ENCODE measurements at places on chromosomes 13 and 19.

DNA sequence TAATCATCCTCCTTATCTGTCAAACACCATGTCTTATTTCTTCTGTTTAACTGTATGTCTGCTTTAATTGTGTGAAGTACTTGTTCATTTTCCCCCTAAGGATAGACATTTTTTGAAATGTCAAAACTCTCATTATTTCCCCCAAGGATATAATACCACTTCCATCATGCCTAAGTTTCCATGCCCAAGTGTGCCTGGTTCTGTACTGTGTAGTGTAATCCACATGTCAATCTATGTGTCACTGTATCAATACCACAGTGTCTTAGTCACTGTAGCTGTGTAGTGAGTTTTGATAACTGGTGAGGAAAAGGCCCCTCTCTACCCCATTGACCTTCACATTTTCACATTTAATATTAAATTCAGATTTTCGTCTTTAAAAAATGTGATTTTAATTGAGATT is 1265.5 kb downstream of the PCDH9 start:
- no peak for DNase-seq
- H3K4me1 ChIP-seq = no peaks in the 10 kb centered on the region
- no peaks in the 10 kb centered on the region for H3K27me3 ChIP-seq
- H3K27ac ChIP-seq = no peak overlapping the region
- no peak overlapping the region for H3K4me3 ChIP-seq

DNA sequence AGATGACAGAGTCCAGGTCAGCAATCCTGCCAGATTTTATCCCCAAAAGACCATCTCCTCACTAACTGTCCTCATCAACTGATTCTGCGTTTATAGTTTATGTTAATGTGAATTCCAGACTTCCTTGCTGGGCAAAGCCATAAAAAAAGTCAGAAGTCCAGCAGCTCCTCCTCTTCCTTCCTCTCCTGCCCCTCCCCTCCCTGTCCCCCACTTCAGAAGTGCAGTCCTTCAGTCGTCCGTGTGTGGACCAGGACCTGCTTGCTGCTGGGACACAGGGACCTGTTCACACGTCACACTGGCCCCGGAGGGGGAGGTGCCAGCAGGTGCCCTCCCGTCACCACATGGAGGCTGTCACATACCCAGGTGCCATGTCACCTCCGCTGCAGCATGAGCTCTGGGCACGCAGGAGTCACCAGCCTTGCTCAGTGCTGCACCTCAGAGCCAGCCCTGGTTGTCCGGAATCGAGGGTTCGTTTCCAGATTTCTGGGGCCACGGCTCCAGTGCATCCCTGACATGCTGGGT is 4.0 kb upstream of the MCF2L start:
- H3K4me3 ChIP-seq = no peak overlapping the region
- no peak overlapping the region for H3K27ac ChIP-seq
- H3K36me3 ChIP-seq = peaks cover 4% of the 10 kb centered on the region
- H3K27me3 ChIP-seq = no peaks in the 10 kb centered on the region
- H3K4me1 ChIP-seq = peaks cover 23% of the 10 kb centered on the region

DNA sequence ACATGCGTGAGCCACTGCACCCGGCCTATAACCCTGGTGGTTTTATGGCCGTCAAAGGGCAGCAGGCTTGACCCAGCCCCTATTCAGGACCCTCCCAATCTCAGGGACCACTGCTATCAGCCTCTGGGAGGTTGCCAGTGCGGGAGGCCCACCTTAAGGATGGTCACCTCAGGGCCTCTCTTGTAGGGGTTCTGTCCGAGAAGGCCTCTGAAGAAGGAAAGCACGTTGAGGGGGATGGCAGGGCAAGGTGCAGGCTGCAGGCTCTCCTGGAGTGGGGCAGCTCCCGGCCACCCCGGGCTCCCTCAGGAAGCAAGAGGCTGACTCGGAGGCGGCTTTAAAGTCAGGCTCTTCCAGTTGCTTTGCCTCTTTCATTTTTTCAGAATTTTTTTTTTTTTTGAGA is 6.0 kb upstream of the GRTP1 start:
- peaks cover 3% of the 10 kb centered on the region for H3K27me3 ChIP-seq
- H3K4me3 ChIP-seq = no peak overlapping the region
- no peaks in the 10 kb centered on the region for H3K36me3 ChIP-seq
- no peak for DNase-seq
- H3K27ac ChIP-seq = no peak overlapping the region

GRCh38 chr19:23993440-23993839 is 78.8 kb downstream of the ZNF726 start:
- no peaks in the 10 kb centered on the region for H3K27me3 ChIP-seq
- DNase-seq = no peak
- H3K36me3 ChIP-seq = peaks cover 5% of the 10 kb centered on the region
- no peaks in the 10 kb centered on the region for H3K4me1 ChIP-seq
- H3K27ac ChIP-seq = no peak overlapping the region
- no peak overlapping the region for H3K4me3 ChIP-seq

- H3K4me3 ChIP-seq = no peak overlapping the region
- H3K27ac ChIP-seq = no peak overlapping the region
- H3K36me3 ChIP-seq = no peaks in the 10 kb centered on the region
- DNase-seq = no peak
- peaks cover 9% of the 10 kb centered on the region for H3K27me3 ChIP-seq
- H3K4me1 ChIP-seq = no peaks in the 10 kb centered on the region
Measured at GRCh38 chr19:32200312-32201038, 144.9 kb upstream of the ZNF507 start.

DNA sequence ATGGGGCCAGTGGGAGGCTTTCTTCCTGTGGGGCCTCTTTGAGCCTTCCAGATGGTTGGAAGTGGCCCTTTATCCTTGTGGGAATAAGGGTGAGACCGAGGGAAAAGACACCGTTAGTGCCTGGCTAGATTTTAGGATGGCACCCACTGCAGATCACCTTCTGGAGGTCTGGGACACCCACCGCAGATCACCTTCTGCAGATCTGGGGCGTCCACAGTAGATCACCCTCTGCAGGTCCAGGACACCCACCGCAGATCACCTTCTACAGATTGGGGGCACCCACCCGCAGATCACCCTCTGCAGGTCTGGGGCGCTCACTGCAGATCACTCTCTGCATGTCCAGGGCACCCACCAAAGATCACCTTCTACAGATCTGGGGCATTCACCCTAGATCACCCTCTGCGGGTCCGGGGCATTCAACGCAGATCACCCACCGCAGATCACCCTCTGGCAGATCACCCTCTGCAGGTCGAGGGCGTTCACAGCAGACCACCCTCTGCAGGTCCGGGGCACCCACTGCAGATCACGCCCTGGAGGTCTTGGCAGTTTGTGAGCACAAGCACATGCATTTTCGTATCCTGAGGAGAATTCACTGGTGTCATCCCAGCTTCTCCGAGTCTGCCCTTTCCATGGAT is 153.4 kb upstream of the TSHZ3 start:
- no peaks in the 10 kb centered on the region for H3K36me3 ChIP-seq
- peaks cover 12% of the 10 kb centered on the region for H3K27me3 ChIP-seq
- no peak overlapping the region for H3K4me3 ChIP-seq
- DNase-seq = no peak

All from neural crest cell (in vitro differentiated cells).